Activated T-helper 17 cell treated with anti-CD3 and anti-CD28 coated beads, Interleukin-2, amount 50 U/mL, for 72 hours (primary cell): ENCODE measurements at places on chromosomes 11 and 22.

GRCh38 chr11:128471138-128471661 is 116.2 kb downstream of the ETS1 start:
- peak; percentile 15 for ATAC-seq

DNA sequence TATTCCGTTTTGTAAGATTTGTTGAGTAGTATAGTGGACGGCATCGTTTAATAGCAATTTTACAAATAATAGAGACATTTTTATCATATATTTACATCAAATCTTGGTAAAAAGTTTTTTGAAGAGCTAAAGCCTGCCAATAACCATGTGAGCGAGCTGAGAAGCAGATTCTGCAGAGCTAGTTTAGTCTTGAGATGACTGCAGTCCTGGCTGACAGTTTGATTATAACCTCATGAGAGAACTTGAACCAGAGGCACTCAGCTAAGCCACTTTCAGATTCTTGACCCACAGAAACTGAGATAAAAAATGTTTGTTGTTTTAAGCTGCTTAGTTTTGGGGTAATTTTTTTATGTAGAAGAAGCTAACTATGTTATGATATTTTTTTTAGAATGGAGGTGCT is 78.9 kb downstream of the PDE3B start:
- no peak for ATAC-seq

- ATAC-seq = no peak
These were observed 36.7 kb upstream of the ADSL start for GRCh38 chr22:40309631-40310030.

GRCh38 chr11:29280452-29280851 is 736.4 kb downstream of the KCNA4 start:
- ATAC-seq = no peak
